ENCODE measurements at places on chromosomes 1 and 21. TPM values are rescaled to one million over a fixed set of nuclear protein-coding genes. Genes with fewer than 3 reads are reported as not detected.
A peak's percentile ranks its signal among the peaks of the same experiment; 100 is the strongest.

KCNK2 gene
- total RNA-seq, result 3.7 TPM

HSD3B1 gene
- 0.53 TPM for total RNA-seq

GRCh38 chr1:3359351-3359750 lies 95.1 kb upstream of the ARHGEF16 start:
- no peak for DNase-seq

GRCh38 chr21:45003331-45004058 lies 63.7 kb downstream of the SLX9 start:
- no peak for DNase-seq

DNA sequence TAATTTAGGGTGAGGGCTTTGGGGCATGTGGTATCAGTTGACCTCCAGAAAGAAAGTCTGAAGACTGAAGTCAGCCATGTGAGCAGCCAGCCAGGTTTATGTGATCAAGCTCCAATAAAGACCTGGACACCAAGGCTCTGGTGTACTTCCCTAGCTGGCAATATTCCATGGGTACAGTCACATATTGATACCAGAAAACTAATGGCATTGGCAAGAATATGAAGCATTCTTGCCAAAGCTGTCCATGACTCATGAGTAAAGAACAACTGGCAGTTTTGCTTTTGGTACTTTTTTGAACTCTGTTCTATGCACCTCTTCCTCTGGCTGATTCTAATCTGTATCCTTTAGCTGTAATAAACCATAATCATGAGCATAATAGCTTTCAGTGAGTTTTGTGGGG lies 415.3 kb upstream of the CAMK1G start:
- peak; percentile 18 for DNase-seq

DNA sequence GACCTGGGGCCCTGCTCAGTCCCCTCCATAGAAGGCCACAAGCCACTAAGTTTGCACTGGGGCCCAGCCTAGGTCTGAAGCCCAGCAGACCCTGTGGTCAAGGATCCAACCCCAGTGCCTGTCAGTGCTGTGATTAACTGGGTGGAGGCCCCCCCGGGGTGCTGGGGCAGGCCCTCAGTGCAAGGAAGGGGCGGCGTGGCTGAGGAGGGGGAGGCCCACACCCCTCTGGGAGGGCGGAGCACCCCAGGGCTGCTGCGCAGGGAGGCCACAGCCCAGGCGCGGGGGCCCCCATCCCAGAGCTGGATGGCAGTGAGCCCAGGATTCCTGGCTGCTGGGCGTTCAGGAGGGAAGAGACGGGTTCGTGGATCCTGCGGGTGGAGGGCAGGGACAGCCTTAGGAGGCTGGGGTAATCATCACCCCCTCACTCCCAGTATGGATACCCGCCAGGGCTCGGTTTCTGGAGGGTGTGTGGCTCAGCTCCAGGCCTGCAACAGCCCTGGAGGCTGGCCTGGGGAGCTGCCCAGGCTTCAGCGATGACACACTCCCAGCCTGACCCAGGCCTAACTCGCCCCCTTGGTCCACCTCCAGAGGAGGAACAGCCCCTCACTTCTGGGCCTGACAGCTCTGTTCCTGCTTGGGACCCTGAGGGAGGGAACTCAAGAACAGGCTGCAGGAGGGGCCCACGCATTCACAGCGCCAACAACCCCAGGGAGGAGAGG lies 890 bp downstream of the GJC2 start:
- peak; percentile 88 for DNase-seq

DNA sequence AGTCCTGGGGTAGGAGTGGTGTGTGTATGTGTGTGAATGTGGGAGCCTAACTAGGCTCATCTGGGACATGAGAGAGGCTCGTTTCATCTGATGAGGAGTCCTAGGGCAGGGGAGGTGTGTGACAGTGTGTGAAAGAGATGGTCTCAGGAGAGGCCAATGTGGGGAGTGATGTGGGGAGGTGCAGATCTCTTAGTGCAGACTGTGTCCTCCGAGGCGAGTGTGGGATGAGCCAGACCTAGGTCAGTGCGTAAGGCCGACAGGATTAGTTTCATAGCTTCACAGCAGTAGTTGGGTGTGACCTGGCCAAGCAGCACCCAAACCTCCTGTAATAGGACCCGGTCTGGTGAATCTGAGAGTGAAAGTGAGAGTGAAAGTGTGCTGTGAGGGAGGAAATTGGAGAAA lies 94.7 kb downstream of the LIPI start:
- DNase-seq, result no peak

- DNase-seq, result no peak
Measured at GRCh38 chr1:228021355-228022030, 14.7 kb downstream of the WNT3A start.

- peak; percentile 75 for DNase-seq
Measured at GRCh38 chr1:35807614-35808449, at the start of gene AGO4. TSS of gene AGO4 (plus strand) at chr1:35808016. CDS start at chr1:35808417, 401 bp downstream.

DNA sequence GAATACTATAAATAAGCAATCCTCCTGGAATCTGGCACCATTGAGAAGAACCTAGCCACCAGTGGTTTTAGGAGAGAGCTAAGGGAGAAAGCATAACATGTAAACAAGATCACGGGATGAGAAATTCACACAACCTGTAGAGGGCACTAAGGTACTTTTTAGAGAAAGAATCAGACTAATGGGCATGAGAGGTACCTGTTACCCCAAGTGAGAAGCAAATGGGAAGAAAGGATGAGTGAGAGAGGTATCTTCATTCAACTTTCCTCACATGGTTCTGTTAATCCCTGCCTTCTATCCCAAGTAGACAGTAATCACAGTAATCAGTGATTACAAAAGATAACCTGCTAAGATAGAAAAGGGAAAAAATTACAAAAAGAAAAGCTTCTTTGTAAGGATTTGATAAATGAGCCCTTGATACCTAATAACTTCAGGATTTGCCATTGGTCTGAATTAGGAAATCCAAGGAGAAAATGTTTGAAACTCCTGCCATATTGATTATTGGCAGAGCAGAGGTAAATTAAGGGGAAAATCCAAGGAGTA lies 251.1 kb upstream of the ADGRL2 start:
- peak; percentile 16 for DNase-seq

- DNase-seq, result peak; percentile 9
Measured at GRCh38 chr1:177793900-177794299, 176.0 kb downstream of the SEC16B start.

- no peak for DNase-seq
Measured at GRCh38 chr1:4144349-4144971, 244.4 kb upstream of the C1orf174 start.

DNA sequence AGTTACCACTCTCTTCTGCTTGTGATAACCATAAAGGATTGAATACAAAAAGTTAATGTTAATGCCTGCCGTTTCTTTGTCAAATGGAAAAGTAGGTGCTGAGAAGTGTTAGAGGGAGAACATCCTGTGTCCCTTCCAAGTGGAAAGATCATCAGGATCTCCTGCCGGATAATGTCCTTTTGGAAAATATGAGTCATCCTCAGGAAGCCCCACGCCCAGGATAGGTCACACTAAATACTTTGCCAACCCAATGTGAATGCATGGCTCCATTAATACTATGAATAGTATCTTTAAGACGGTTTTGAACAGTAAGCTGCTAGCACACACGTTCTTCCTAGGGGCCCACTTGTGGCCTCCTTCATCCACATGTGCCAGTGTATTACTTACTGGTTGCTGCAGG lies 279.5 kb downstream of the ZNF326 start:
- peak; percentile 59 for DNase-seq

DNA sequence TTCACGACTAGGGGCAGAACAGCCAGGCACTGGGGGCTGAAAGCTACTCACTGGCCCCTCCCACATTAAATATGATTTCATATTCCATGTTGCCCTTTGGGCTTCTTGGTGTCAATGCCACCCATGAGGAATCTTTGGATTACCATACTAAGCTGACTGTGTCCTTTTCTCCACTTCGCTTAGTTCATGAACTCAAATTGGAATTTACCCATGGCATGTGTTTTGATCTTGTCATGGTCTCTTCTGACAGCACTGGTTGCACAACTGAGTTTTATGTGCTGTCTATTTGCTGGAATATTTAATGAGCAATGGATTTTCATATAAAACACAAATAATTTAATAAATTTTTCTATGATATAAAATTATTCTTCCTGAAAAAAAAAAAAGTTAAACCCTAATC lies 59.2 kb downstream of the SERBP1 start:
- no peak for DNase-seq

Measured in muscle of leg (tissue), 16 donors.